ENCODE measurements at places on chromosomes 16 and 17. TPM values are rescaled to one million over a fixed set of nuclear protein-coding genes. Genes with fewer than 3 reads are reported as not detected.
A peak's percentile ranks its signal among the peaks of the same experiment; 100 is the strongest.

Gene C1QTNF8
- not detected for total RNA-seq

Gene OR3A2
- 2.0 TPM for total RNA-seq

Gene CACNG3
- not detected for total RNA-seq

DNA sequence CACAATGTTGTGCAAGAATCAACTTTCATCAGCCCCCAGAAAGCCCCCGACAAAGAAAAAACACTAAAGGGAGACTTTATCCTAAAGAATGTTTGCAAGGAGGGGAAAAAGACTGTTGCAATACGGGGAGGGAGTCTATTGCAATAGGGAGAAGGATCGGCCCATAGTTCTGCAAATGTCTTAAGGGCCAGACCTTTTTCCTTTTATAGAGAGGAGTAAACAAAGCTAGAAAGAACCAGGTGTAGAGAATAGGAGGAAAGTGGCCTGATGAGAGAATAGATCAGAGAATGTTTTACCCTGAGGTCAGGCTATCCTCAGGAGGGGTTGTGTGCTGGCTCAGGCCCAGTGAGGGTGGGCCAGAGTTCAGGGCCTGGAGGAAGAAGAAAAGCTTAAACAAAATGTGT lies 8.7 kb upstream of the CAVIN1 start:
- H3K27me3 ChIP-seq = peaks cover 33% of the 10 kb centered on the region
- DNase-seq = no peak
- no peak overlapping the region for H3K4me3 ChIP-seq
- H3K4me1 ChIP-seq = no peaks in the 10 kb centered on the region

- no peak overlapping the region for H3K4me3 ChIP-seq
- no peak for DNase-seq
- H3K27ac ChIP-seq = peak overlapping the region; percentile 79
- no peaks in the 10 kb centered on the region for H3K27me3 ChIP-seq
- peaks cover 77% of the 10 kb centered on the region for H3K36me3 ChIP-seq
Measured at GRCh38 chr17:17173921-17174320, 32.2 kb downstream of the PLD6 start.

- no peaks in the 10 kb centered on the region for H3K27me3 ChIP-seq
- H3K4me3 ChIP-seq = peak overlapping the region; percentile 49
- H3K27ac ChIP-seq = peak overlapping the region; percentile 48
- H3K4me1 ChIP-seq = peaks cover 53% of the 10 kb centered on the region
- H3K36me3 ChIP-seq = peaks cover 55% of the 10 kb centered on the region
- DNase-seq = no peak
Measured at GRCh38 chr17:16419074-16419928, 3.9 kb downstream of the TRPV2 start.

GRCh38 chr16:30049871-30050270 lies 15.7 kb upstream of the ALDOA start:
- peaks cover 7% of the 10 kb centered on the region for H3K36me3 ChIP-seq
- H3K27me3 ChIP-seq = peaks cover 2% of the 10 kb centered on the region
- no peak overlapping the region for H3K27ac ChIP-seq
- H3K4me1 ChIP-seq = peaks cover 36% of the 10 kb centered on the region
